Posterior vena cava (tissue), 2 donors: ENCODE measurements at places on chromosomes 1 and 21. TPM values are rescaled to one million over a fixed set of nuclear protein-coding genes. Genes with fewer than 3 reads are reported as not detected.

The PIK3R3 gene
- 39.7 TPM for total RNA-seq

The MPZL1 gene
- total RNA-seq, result 146 TPM

The ETV3 gene
- total RNA-seq, result 28.1 TPM

The SLC16A1 gene
- total RNA-seq, result 39.7 TPM

The OLIG2 gene
- total RNA-seq, result not detected

The AVPR1B gene
- not detected for total RNA-seq

The CASZ1 gene
- total RNA-seq, result 21.5 TPM

The DHRS3 gene
- total RNA-seq, result 144 TPM

The DAB1 gene
- 118 TPM for total RNA-seq

The FCGR1A gene
- total RNA-seq, result 5.6 TPM

The TBX19 gene
- 1.2 TPM for total RNA-seq

The ASCL5 gene
- total RNA-seq, result not detected

The ADAM30 gene
- not detected for total RNA-seq

The RHEX gene
- 1.8 TPM for total RNA-seq

The CHRNB2 gene
- total RNA-seq, result not detected

The ZNF683 gene
- total RNA-seq, result not detected

The REN gene
- not detected for total RNA-seq

The DENND2C gene
- 4.8 TPM for total RNA-seq

The LAMC2 gene
- total RNA-seq, result 2.9 TPM

The FTCD gene
- total RNA-seq, result 1.2 TPM

The LRP8 gene
- 5.7 TPM for total RNA-seq

The AIM2 gene
- total RNA-seq, result 1.4 TPM

The HAPLN2 gene
- 4.4 TPM for total RNA-seq

The PRRX1 gene
- 240 TPM for total RNA-seq

The PDE4B gene
- total RNA-seq, result 14.0 TPM

The PODN gene
- total RNA-seq, result 155 TPM

The BARHL2 gene
- total RNA-seq, result not detected

The INSRR gene
- 0.23 TPM for total RNA-seq

The SYTL1 gene
- total RNA-seq, result 1.9 TPM

The NBPF6 gene
- not detected for total RNA-seq

The FCER1G gene
- total RNA-seq, result 101 TPM

The RRAGC gene
- 37.2 TPM for total RNA-seq

The AMY1C gene
- not detected for total RNA-seq

The SLC5A3 gene
- total RNA-seq, result 16.4 TPM

The RCSD1 gene
- total RNA-seq, result 15.2 TPM

The SYT14 gene
- total RNA-seq, result not detected

The PCSK9 gene
- total RNA-seq, result not detected

The E2F2 gene
- total RNA-seq, result 0.24 TPM
